Brain pericyte (primary cell): ENCODE measurements at places on chromosomes 3 and 15.

DNA sequence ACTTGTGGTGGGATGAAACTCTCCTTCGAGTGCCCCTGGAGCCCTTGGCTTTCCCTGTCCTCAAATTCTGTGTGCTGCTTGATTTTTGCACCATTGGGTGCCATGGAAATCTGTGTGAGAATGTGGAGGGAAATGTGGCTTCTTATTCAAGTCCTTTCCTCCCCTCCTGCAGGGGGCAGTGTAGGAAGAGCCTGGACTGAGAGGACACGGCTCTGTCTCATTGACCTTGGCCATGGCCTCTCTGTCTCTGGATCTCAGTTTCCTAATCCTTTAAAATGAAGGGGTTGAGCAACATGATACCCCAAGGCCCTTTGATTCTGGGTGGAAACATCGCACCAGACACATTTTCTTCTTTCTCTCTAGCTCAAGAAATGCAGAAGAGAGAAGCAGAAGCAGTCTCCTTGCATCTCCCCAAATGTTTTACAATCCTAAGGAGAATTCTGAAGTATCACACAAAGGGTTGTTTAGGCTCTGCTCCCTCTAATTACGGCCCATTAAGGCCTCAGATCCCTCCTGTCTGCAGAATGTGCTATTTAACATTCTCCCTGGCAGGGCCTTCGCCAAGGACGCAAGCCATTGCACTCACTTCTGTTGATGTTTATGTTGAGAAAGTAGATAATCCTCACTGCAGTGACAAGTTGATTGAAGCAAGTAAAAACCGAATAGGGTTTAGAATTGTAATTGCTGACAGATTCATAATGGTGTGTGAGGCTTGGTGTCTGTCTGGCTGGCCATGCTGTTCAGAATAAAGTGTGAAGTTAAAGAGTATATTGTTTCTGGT lies 169.1 kb downstream of the TPRG1 start:
- DNase-seq, result no peak

DNA sequence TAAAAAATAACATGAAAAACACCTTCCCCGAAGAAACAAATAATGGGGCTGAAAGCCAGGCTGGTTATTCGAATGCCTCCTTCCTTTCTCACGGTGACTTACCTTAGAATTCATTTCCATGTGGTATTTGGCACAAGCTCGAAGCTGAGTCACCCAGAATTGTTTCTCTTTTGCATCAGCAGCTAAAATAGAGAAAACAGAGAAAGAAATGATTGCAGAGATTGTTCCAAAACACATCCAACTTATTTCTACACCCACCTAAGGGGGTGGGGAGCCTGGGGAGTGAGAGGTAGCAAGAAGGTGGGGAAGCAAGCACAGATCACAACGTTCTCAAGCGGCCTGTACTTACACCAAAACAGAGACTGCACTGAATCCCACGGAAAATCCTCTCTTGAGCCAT lies 104.7 kb downstream of the OSBPL10 start:
- DNase-seq, result peak; percentile 20

DNA sequence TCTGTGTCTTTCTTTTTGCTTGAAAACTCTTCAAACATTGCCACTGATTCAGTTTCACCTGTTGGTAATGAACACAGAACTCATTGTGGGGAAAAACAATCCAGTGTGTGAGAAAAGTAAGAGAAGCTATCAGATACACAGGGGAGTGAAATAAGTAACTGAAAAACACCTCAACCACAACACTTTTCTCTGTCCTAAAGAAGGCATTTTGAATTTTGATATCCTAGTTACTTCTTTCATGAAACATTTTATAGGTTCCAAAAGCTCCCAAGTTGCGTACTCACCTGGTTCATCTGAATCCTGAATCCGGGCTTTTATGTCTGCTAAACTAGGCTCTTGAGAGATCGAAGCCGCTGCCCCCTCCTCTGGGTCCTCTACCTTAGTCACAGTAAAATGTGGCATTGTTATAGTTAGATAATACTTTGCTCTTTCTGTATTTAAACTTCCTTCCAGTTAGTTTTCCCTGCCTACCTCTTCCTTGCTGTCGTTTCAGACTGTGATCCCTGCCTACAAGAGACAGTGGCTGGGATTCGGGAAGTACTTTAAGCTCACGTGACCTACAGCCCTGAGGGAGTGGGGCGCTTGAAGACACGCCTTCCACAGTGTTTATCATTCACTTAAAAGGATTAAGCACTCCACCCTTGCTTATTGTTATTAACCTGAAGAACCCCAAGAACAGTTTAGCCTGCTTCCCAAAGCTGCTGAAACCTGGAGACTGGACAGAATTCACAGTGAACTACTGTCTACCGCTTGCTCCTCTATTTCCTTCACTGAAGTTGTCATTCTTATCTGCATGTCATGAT lies 19.1 kb downstream of the SLC12A6 start:
- DNase-seq, result no peak

- no peak for DNase-seq
Measured at GRCh38 chr3:10548992-10549391, 43.6 kb upstream of the ATP2B2 start.

DNA sequence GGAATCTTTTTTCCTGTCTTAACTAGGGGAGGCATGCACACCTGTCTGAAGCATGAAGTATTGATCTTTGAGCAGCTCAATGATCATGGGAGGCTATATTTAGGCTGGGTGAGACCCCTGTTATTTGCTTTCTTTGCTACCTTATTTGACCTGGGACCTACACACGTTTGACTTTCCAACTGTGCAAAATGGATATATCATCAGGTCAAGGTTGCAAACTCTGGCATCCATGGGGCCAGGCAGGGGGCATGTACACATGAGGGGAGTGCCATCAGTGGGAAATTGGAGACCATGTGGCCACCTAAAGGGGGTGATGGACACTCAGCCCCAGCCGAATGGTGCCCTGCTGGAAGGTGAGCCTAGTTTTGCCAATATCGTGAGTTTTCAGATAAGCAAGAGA lies 174.2 kb downstream of the FEZF2 start:
- no peak for DNase-seq

- DNase-seq, result peak; percentile 30
Measured at GRCh38 chr15:77107531-77108355, 36.8 kb upstream of the TSPAN3 start.

- no peak for DNase-seq
Measured at GRCh38 chr15:95868450-95868849, 462.1 kb upstream of the NR2F2 start.

GRCh38 chr3:66671291-66671690 lies 170.5 kb upstream of the LRIG1 start:
- no peak for DNase-seq

- DNase-seq, result no peak
Measured at GRCh38 chr3:152608696-152609594, 226.0 kb upstream of the P2RY1 start.

- no peak for DNase-seq
Measured at GRCh38 chr3:126948980-126949535, 33.9 kb upstream of the PLXNA1 start.

- DNase-seq, result no peak
Measured at GRCh38 chr3:160200353-160200752, 24.9 kb upstream of the C3orf80 start.

DNA sequence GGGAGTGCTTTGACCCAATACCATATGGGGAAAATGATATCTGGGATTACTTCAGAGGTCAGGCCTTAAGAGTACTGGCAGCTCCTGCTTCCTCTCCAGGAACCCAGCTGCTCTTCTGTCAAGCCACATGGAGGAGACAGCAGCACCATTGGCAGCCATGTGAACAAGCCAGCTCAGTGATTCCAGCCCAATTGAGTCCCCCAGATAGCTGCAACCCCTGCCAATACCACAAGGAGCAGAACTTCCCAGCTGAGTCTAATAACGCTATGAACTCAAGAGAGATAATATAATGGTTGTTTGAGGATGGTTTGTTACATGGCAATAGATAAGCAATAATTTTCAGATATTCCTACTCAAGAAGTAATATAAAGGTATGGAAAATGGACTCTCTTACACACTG lies 126.8 kb upstream of the CPNE4 start:
- no peak for DNase-seq

DNA sequence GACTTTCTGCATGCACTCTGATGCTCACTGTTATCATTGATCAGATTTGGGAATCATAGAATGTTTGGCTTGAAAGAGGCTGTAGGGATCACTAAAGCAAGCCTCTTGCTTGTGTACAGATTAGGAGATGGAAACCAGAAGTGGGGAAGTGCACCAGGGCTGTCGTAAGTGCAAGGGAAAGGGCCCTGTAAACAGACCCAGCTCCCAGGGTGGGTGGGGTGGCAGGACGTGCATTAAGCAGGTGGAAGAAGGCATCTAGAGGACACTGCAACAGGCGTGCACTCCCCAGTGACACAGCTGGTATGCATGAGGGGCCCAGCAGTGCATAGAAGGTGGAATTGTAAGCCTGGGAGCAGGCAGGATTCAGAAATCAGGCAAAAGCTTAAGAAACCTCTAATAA lies 58.0 kb upstream of the SLC7A14 start:
- DNase-seq, result no peak
